ENCODE measurements at places on chromosomes 1 and 21. TPM values are rescaled to one million over a fixed set of nuclear protein-coding genes. Genes with fewer than 3 reads are reported as not detected.

GRCh38 chr1:211587123-211587522, 8.2 kb upstream of the SLC30A1 start:
- DNase-seq, result no peak

DNA sequence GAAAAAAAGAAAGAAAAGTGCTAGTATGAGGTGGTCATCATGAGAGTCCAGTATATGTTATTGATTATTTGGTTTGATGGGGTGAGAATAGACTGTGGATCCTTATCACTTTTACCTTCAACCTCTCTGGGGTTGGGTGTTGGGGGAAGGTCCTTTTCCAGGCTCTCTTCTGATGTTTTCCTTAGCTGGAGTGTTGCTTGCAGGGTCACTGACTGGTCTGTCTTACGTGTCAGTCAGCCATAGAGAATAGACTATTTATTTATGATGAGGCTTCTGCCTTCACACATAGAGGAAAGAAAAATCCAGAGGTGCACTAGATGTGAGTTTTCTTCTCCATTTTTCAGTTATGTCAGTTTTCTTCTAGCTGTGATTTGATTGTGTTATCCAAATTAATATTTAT, 36.5 kb downstream of the MAP3K21 start:
- no peak for DNase-seq

Gene PTAFR
- total RNA-seq, result 0.54 TPM

Gene BSDC1
- total RNA-seq, result 161 TPM

Gene UBASH3A
- total RNA-seq, result not detected

DNA sequence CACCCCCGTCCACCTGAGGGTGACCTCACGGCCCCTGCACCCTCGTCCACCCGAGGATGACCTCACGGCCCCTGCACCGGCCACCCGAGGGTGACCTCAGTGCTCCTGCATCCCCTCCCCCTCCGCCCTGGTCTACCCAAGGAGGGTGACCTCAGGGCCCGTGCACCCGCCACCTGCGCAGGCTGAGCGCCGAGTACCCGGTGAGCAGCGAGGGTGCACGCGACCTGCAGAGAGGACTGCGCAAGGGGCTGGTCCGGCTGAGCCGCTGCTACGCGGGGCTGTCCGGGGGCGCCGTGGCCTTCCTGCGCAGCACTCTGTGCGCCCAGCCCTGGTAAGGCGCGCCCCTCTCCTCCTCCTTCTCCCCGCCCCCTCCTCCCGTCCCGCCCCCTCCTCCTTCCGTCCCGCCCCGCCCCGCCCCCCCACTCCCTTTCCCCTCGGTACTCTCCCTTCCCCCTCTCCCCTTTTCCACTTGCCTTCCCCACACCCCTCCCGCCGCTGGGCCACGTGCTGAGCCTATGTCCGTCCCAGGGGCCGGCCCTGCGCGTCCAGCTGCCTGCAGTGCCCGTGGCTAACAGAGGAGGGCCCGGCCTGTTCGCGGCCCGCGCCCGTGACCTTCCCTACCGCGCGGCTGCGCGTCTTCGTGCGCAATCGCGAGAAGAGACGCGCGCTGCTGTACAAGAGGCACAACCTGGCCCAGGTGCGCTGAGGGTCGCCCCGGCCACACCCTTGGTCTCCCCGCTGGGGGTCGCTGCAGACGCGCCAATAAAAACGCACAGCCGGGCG, 28.4 kb downstream of the TRIM11 start:
- DNase-seq, result peak; percentile 74

Gene OR2M3
- not detected for total RNA-seq
